ENCODE measurements at places on chromosomes 11 and 22.
A peak's percentile ranks its signal among the peaks of the same experiment; 100 is the strongest.

- DNase-seq: no peak
Observed at GRCh38 chr11:70488171-70488703, 89.9 kb downstream of the CTTN start.

GRCh38 chr22:17999851-18000250, 24.5 kb downstream of the MICAL3 start:
- DNase-seq: no peak

DNA sequence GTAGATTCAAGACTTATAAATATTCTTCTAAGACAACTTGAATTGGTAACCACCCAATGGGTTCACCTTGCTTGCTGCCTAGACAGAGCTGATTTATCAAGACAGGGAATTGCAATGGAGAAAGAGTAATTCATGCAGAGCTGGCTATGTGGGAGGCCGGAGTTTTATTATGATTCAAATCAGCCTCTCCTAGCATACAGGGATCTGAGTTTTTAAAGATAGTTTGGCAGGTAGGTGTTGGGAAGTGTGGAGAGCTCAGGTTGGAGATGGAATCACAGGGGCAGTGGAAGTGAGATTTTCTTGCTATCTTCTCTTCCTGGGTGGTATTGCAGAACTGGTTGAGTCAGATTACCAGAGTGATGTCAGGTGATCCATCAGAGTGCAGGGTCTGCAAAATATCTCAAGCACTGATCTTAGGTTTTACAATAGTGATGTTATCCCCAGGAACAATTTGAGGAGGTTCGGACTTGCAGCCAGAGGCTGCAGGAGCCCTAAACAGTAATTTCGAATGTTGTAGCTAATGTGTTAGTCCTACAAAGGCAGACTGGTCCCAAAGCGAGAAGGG, 1448.6 kb upstream of the RAG2 start:
- no peak for DNase-seq

GRCh38 chr22:47233316-47234243, 471.1 kb downstream of the TBC1D22A start:
- no peak for DNase-seq

DNA sequence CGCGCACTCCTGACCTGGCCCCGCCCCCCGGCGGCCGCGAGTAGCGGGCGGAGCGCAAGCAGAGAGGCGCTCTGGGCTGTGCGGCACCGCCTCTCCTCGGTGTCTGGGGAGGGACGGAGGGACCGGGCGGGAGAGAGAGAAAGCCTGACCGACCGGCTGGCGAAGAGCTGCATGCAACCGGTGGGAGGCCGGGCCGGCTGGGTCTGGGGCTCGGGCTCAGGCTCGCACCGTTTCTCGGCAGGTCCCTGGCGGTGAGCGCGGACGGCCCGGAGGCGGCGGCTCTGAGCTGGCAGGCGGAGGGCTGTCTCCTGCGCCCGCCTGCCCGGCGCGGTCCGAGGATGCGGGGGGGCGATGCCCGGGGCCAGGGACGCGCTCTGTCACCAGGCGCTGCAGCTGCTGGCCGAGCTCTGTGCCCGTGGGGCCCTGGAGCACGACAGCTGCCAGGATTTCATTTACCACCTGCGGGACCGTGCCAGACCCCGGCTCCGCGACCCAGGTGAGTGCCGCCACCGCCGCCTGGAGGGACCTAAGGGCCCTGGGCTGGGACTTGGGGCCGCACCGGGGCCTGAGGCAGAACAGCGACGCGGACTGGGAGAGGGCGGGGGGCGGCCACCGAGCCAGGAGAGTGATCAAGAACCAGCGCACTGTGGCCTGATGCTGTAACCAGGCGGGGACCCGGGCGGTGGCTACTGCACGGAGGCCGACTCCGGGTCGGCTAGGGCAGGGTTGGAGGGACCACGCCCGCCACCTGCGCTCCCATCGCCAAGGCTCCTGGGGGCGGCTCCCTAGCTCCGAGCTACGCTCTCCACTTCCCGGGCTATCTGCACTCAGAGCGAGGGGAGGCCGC, at the start of gene SYT9:
Gene SYT9, plus strand, starts transcription at position 69 of the 847 bp plus-strand sequence. Its CDS starts 283 bp downstream, at position 352.
- peak; percentile 3 for DNase-seq

DNA sequence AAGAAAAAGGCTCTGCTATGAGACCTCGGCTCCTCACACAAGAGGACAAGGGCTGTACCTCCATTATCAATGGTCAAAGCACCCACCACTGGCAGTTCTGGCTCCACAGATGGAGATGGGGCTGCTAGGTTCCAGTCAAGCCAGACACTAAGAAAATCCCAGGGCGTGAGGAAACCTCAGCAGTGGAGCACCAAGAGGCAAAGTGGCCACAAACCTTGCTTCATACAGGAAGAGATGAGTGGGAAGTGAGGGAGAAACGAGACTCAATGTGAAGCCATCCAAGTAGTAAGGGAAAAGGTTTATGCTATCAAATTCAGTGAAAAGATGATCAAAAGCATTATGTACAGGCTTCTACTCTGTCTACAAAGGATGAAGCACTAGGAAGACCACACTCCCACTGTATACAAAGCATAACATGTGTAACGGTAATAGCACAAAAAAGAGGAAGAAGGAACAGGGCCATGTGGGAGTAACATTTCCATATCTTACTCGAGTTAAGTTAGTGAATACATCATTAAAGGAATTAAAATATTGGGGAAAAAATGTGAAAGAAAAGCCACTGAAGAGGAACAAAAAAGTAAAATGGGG, 27.0 kb downstream of the POLDIP3 start:
- no peak for DNase-seq

GRCh38 chr11:117462183-117462863, 134.7 kb downstream of the CEP164 start:
- no peak for DNase-seq

DNA sequence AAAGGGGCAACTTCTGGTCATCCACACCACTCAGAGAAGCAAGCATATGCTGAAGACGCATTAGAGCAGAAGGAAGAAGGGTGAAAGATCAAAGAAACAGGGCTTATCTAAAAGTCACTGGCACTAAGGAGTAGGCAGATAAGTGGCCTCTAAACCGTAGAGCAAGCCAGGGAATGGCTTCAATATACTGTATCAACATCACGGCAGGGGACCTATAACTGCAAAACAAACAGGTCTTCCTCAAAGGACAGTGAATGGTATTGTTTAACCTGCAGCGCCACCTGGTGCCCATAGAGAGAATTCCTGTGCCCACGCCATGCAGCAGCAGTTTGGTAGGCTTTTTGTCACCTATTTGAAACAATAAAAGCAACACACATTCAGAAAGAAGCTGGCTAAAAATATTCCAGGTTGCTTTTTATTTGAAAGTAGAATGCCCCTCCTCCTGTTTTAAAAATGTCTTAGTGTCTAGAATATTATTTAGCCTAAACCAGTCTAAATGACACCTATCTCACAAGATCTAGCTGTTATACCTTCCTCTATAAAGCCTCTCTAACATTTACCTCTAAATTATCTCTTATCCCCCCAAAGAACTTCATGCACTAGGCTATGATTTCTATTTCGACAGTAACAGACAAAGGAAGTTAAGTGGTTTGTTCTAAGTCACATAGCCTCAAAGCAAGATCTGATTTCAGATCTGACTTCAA, 21.8 kb downstream of the SNX19 start:
- DNase-seq: peak; percentile 68

- DNase-seq: no peak
Observed at GRCh38 chr22:44139773-44140172, 41.0 kb upstream of the PARVG start.

DNA sequence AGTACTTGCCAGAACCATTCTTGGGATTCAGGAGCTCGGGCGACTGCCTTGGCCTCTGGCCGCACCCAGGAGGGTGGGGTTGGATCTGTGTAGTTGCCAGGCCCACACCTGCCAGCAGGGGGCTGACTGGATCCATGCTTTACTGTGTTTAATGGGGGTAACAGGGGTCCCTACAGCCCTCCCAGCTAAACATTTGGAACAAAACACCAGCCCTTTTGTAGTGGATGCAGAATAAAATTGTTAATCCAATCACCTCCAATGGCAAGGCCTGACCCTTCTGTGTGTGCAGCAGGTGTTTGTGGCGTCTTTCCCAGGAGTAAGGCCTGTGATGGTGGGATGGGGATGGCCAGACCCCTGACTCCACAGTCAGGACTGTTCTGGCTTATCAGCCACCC, 22.5 kb downstream of the SUN2 start:
- DNase-seq: peak; percentile 58

GRCh38 chr11:94459576-94459975, 34.1 kb downstream of the MRE11 start:
- no peak for DNase-seq

DNA sequence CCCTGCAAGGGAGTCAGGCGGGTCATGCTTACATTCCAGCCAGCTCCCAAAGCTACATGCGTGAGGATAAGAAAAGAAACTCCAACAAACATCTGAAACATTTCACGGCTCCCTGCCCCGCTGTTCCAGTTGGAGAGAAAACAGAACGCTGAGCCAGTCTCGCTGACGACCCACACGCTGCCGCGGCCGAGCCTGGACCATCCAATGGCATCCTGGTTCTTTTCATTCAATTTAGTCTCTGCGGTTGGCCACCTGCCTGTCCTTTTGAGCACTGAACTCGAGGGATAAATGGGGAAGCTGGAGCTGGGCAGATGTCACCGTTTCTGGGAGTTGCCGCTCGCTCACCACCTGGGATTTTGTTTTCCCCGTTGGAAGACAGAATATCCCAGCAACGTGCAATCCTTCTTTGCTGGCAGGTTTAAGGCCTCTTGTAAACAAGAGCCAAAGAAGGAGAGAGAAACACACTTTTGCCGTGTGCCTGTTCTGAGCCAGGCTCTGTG, 45.3 kb upstream of the SHISAL1 start:
- no peak for DNase-seq

DNA sequence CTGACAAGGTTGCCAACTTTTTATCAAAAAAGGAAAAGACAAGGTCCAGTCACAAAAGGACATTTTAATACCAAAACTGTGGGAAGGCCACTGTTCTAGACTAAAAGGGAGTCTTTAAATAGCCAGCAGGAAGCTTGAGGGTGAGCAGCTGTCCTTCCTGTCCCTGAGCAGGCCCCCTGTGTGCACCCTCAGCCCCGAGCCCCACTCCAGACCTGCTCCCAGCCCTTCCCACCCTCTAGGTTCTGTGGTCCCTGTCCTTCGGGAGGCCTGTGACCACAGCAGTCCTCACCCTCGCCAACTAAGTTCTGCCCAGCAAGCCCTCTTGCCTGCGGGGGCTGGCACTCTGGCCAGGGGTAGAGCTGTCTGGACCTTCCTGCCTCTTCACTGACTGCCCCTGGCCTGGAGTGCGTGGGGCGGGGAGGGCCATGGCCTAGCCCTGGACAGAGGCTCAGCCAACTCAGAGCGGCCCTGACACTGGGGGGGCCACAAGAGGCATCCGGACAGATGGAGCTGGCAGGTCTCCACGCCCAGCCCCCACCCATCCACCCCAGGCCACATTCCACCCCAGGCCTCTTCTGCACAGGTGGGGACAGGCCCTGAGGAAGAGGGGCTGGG, 1.6 kb upstream of the PLXNB2 start:
- DNase-seq: no peak

DNA sequence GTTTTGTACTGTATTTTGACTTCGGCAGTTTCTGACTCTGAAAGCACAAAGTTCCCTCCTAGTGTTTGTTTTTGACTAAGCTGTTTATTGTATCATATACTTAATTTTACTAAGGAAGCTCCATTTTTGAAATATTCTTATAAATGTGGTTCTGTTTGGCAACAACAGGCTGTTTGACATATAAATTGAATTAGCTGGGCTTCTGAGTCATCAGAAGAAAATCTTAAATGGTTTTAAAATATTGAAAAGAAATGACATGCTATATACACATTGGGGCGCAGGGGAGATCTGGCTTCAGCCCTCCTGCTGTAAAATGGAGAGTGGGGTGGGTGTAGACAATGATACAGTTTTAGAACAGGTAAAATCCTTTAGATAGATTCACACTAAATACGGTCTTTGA, 38.6 kb downstream of the SHISA8 start:
- DNase-seq: no peak

DNA sequence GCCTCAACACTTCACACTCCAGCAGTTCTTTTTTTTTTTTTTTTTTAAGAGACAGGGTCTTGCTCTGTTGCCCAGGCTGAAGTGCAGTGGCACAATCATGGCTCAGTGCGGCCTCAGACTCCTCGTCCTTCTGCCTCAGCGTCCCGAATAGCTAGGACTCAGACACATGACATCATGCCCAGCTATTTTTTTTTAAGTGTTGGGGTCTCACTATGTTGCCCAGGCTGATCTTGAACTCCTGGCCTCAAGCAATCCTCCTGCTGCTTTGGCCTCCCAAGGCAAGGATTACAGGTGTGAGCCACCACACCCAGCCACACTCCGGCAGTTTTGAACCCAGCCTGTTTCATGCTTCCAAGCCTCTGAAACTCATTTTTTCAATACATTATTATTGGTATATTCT, 3.7 kb downstream of the PPP2R1B start:
- no peak for DNase-seq

DNA sequence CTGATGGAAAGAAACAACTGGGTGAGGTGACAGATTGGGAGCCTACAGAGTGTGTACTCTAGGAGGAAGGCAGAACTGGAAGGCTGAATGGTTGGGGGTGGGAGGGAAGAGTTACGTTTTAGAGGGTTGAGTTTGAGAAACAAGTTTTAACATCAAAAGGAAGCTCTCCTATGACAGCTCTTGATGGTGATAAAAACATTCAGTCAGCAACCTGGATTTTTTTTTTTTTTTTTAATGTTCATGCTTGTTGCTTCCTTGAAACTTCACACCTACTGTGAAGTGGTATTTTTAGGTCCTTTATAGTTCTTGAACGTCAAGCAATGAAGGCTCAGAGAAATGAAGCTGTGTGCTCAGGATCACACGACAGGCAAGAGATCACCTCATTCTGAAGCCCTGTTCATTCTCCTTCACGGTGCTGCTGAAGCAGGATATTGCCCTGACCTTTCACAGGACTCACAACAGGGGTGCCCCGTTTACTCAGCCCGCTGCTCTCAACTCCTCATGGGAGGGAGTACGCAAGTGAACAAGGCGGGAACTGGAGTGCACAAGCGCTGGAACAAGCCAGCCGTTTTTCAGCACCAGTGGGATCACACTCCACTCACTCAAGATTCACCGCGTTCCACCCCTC, 1.6 kb upstream of the TMEM109 start:
- DNase-seq: no peak

GRCh38 chr11:35257281-35257680, 118.3 kb downstream of the CD44 start:
- no peak for DNase-seq

DNA sequence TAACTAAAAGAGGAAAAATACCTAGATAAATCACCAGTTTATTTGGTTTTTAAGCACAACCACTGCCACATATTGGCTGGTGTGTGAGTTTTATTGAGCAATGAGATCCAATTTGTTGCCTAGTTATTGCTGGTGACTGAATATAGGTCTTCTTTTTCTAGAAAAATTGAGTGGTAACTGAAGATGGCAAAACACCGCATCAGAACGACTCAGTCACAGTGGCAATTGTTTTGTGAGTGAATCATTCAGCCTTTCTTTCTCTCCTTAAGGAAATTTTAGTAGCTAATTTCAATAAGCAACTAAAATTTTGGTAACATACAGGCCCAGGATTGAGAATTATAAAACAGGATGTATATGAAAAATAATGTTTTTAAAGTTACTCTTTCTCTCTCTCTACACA, 533.0 kb downstream of the KCNA4 start:
- DNase-seq: no peak

DNA sequence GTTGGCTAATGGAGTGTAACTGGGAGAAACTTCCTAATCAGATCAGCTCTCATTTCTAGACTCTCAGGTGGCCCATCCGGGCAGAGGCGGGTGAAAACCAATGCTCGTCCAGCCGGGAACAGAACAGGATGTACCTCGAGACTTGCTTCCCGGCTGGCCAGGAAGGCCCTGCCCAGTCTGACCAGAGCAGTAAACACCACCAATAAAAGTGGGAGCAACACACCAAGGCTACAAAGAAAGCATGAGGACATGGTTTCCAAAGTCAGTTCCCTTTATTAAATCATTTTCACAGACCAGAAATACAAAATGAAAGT, 940 bp upstream of the TNKS1BP1 start:
- no peak for DNase-seq

- no peak for DNase-seq
Observed at GRCh38 chr11:64015510-64015909, 20.2 kb upstream of the FLRT1 start.
